NCI-H1694 (cell line): ENCODE measurements at places on chromosomes 1 and 21.

GRCh38 chr1:183370399-183371058 lies 47.7 kb downstream of the NMNAT2 start:
- no peak for DNase-seq

DNA sequence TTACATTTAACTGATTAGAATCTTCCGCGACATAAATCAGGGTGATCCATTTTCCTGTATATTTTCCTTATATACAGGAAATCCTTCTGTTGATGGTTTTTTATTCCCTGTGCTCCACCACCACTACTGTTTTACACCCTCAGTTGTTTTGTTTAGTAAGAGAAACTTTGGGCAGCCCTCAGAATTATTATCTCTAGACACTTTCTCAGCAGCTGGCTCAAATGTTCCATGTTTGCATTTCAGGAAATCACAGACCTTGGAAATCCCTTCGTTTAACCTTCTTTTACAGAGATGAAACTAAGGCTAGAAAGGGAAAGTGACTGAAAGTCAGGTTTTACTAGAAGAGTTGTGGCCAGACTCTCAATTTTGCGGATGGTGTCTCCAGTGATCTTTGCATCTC lies 15.2 kb downstream of the ZNF697 start:
- DNase-seq = no peak

GRCh38 chr1:20830378-20830777 lies 43.3 kb upstream of the HP1BP3 start:
- no peak for DNase-seq

DNA sequence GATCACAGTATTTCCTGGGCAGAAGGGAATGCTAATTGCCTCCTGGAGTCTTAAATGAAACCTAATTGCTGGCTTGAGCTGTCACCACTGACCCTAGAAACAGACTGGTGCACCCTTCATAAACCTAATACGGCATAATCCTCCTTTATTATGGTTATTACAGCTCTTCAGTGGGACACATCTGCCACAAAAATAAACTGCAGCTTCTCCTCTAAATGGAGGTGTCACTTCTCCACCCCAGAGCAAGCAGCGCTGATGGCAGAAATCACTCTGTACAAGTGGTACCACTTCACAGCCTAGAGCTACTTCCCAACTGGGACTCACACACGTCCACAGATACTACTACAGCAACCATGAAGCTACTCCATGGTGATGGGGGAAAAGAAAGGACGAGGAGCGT lies 11.1 kb downstream of the PTPN14 start:
- DNase-seq = no peak

DNA sequence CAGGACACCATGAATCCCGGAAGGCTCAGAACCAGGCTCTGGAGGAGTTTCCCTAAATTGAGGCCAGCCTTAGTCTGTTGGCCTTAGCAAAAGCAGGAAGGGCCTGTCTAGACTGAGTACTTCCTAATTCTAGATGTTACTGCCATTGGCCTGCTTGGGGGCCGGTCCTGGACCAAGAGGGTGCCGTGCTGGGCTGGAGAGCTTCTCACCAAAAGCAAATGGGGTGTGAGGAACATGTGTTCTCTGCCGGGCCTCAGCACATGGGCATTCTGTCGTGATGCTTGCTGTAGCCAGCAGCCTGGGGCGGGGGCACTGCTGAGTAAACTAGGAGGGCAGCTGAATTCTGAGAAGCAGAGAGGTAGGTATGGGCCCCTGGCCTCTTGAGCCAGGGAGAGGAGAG lies 35.7 kb upstream of the MAN1C1 start:
- DNase-seq = no peak

- no peak for DNase-seq
These were observed 221.9 kb upstream of the SAMSN1 start for GRCh38 chr21:14768042-14768441.

DNA sequence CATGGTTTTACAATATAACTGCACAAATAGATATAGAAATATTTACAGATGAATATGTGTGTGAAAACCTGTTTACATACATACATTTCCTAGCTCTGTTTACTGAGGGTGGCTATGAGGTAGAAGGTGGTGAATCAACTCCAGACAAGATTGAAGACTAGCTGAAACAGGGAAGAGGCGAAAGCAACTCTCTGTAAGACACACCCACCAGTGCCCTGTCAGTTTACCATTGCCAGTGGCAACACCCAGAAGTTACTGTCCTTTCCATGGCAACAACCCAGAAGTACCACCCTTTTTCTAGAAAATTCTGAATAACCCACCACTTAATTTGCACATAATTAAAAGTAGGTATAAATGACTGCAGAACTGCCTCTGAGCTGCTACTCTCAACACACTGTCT lies 16.7 kb downstream of the TMEM69 start:
- DNase-seq = no peak

- no peak for DNase-seq
These were observed 45.5 kb downstream of the UTP25 start for GRCh38 chr1:209873067-209873799.

GRCh38 chr1:13968361-13968760 lies 268.4 kb downstream of the PRDM2 start:
- DNase-seq = no peak
